ENCODE measurements at places on chromosomes 5 and 9. TPM values are rescaled to one million over a fixed set of nuclear protein-coding genes. Genes with fewer than 3 reads are reported as not detected.

The PCDHA13 gene
- total RNA-seq, result 1.3 TPM

The SOX30 gene
- total RNA-seq, result not detected

The OR5C1 gene
- not detected for total RNA-seq

The AIF1L gene
- 33.8 TPM for total RNA-seq

GRCh38 chr9:125409217-125409636, 147.6 kb downstream of the GAPVD1 start:
- DNase-seq, result no peak

- DNase-seq, result peak; percentile 30
Measured at GRCh38 chr5:179120951-179121666, 60.9 kb downstream of the ZNF354C start.

GRCh38 chr9:92300936-92301335, 7.4 kb upstream of the IARS1 start:
- DNase-seq, result no peak

DNA sequence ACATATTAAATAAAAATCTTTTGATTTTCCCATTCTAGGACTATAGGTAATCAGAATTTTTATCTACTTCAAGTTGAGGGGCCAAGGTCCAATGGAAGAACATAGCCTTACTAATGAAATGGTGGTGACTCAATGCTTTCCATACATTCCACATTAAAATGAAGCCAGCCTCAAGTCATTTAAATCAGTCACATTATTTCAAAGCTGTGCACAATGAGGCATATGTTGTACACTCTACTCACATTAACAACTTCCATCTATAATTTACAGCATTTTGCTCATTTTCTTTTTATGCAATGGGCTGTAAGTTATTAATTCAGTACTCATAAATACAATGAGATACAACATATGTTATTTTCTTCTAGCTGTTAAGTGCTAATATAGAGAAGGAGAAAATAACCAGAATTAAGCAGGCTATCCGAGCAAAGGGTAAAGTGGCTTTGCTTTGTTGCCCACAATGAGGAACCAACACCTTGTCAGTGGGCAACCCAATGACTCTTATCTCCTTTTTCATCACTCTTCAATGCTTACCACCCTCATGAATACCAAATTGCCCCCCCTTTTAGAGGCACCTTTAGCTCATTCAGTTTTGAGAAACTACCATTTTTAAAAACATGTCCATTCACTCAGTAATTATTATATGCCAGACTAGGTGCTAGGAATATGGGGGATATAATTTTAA, 52.4 kb downstream of the TTLL11 start:
- no peak for DNase-seq

DNA sequence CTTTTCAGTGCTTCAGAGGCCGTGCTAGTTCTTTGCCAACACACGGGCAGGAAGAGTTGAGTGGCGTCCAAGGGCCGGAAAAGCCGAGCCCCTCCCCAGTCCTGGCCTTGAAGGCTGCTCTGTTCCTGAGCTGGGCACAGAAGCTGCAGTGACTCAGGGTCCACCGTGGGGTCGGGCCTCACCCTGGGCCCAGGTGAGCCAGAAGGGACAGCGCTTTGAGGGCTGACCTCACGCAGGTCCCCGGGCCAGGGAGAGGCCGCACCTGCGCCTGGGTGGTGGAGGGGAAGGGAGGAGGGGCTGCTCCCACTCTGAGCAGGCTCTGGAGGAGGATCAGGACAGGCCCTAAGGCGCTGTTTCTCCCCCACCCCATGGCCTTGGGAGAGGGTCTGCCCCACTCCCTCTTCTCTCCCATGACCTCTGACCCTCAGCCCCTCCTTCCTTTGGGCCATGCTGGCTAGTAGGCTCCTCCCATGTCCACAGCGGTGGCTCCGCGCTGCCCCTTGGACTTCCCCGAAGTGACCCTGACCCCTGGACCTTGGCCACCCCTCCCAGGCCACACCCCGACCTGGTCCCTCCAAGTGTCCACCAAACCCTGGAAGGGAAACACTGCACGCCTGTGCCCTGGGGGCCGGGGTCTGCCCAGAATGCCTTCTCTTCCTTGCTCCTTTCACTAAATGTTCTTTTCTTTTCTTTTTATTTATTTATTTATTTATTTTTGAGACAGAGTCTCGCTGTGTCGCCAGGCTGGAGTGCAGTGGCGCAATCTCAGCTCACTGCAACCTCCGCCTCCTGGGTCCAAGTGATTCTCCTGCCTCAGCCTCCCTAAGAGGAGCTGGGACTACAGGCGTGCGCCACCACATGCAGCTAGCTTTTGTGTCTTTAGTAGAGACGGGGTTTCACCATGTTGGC, 19.7 kb upstream of the SLC6A19 start:
- DNase-seq, result no peak

- no peak for DNase-seq
Measured at GRCh38 chr5:127445328-127445727, 72.1 kb upstream of the PRRC1 start.

DNA sequence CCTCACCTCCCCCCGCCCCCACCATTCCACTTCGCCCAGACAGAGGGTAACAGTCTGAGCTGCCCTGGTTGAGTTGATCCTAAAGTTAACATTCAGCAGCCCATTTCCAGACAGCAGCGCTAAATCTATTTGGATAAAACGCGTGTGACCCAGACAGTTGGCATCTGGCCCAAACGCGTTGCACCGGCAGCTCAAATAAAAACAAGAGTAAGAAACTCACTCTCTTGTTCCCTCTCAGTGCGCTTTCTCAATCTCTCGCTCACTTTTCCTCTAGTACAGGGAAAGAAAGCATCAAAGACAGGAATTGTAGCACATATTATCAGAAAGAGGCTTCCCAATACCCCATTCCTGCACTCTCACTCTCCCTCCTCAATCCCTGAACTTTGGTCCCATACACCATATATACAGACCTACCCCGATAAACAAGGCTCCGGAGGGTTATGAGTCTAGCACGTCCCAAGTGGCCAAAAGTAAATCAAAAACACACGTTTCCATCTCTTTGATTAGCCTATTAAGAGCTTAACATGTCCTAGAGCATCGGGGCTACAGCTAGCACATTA, 1.3 kb downstream of the ADAMTS6 start:
- DNase-seq, result peak; percentile 59

DNA sequence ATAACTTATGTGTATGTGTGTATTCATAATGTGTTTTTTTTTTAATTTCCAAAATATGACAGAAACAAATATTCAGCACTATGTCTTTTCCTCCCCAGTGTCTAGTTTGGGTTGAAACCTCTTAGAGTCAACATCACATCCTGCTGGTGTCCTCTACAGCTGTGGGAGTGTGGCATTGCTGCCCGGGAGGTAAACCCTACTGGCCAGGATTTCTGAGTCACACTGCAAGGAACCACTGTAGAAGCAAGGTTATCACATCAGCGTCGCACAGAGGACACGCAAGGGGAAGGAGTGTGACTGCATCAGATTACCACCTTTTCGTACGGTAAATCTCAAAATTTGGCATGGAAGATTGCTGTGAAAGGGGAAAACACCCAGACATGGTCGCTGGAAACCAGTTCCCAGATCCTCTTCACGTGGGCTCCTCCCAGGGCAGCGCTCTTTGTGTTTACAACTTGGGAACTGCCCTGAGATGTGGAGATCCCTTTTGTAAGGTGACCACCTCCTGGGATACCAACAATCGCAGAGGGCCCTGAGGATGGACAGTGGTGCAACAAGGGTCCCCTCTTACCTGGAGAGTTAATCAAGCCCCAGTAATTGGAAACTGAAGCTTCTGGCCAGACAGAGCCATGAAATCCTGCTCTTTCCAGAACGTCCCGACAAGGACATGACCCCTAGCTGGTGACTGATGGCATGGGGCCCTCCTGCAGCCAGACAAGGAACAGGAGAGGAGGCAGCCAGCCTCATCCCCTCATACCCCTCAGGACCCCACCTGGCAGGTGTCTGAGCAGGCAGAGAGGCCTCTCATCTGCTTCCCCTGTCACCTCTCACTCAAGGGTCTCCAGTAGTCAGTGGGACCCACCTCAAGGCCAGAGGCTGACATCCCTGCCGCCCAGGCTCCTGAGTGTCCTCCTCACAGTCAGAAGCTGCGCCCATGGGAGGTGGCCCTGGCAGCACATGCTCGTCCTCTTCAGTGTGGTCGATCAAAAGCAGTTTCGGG, 194.7 kb downstream of the MED10 start:
- DNase-seq, result no peak

DNA sequence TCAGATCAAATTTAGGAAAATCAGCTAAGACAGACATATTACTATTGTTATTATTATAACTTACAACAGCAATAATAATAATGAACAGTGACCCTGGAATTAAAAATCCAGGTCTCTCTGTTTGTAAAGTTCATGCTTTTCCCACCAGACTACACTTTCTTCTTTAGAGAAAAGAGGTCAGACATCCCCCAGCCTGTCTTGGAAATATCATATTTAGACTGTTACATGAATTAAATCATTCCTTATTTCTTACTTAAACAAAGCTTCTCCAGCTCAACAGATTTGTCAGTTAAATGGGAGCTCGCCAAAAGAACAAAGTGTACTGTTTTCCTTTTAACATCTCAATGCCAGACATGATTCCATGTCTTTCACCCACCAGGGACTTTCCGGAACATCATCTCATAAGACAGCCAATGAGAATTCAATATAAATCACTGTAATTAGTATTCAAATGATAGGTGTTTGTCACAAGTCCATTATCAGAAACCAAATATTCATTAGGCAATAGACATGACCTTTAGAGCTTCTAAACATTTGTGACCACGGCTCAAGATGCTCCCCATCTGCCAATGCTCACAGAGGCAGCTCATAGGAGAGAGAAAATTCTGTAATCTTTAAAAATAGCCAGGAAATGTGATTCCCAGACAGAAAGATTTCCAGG, 351.9 kb downstream of the ENC1 start:
- DNase-seq, result no peak

DNA sequence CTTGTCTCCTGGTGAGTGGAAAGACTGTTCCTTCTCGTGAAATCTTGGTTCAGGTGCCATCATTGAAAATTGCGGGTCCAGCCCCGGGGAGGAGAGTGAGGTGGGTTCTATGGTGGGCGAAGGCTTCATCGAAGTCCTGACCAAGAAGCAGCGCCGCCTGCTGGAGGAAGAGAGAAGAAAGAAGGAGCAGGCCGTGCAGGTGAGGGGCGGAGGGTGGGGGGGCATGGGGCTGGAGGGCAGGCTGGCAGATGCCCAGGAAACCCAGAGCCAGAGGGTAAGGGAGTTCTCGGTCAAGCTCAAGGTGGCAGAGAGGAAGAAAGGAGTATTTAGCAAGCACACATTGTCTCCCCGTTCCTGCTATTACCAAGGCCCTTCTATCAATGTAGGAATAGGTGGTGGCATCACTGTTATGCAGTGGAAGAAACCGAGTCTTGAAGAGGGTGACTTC, 24.3 kb upstream of the POMT1 start:
- DNase-seq, result no peak
